Peyer's patch (tissue), 4 donors: ENCODE measurements at places on chromosomes 3 and 15. TPM values are rescaled to one million over a fixed set of nuclear protein-coding genes. Genes with fewer than 3 reads are reported as not detected.
A peak's percentile ranks its signal among the peaks of the same experiment; 100 is the strongest.

The SAMMSON gene
- total RNA-seq, result not detected

The VEPH1 gene
- total RNA-seq, result 5.8 TPM

The FEZF2 gene
- not detected for total RNA-seq

The GRK7 gene
- total RNA-seq, result not detected

The RAD51 gene
- total RNA-seq, result not detected

The TERC gene
- total RNA-seq, result 66.7 TPM

The ARL8B gene
- total RNA-seq, result 32.6 TPM

The SLC49A4 gene
- 3.3 TPM for total RNA-seq

DNA sequence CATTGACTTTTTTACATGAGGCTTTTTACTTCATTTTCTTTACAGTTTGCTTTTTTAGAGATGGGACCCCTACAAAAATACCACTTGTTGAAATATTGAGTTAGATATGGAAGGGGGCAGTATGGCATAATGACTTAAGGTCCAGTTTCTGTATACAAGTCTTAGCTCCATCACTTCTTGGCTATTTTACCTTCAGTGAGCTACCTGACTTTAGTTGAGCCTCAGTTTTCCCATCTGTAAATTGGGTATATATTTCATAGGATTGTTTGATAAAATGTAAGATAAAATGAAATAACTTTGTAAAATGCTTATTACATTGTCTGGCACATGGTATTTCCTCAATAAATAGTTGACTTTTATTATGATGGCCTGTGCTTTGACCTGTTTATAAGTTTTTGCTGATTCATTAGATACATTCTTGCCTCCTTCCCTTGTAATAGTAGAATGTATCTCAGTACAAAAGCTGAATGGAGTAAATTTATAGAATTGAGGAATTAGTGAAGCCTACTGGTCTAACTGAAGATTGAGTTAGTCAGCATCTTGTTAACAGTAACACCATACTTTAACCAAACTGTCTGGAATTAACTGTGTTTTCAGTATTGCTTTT, 27.6 kb downstream of the TBC1D23 start:
- no peak overlapping the region for H3K27ac ChIP-seq
- no peak for DNase-seq
- H3K36me3 ChIP-seq, result peaks cover 85% of the 10 kb centered on the region

GRCh38 chr3:36557708-36558421, 177.6 kb downstream of the STAC start:
- DNase-seq, result no peak
- no peaks in the 10 kb centered on the region for H3K36me3 ChIP-seq
- H3K27ac ChIP-seq, result no peak overlapping the region

- H3K27ac ChIP-seq, result no peak overlapping the region
- DNase-seq, result no peak
- H3K27me3 ChIP-seq, result no peaks in the 10 kb centered on the region
- H3K4me3 ChIP-seq, result no peak overlapping the region
- no peaks in the 10 kb centered on the region for H3K4me1 ChIP-seq
Measured at GRCh38 chr15:78361771-78362506, 21.8 kb downstream of the CRABP1 start.

- H3K4me3 ChIP-seq, result no peak overlapping the region
- DNase-seq, result no peak
- H3K4me1 ChIP-seq, result no peaks in the 10 kb centered on the region
Measured at GRCh38 chr3:156782921-156783320, 43.2 kb upstream of the LEKR1 start.

GRCh38 chr15:40452296-40453090, 11.7 kb downstream of the BAHD1 start:
- no peaks in the 10 kb centered on the region for H3K36me3 ChIP-seq
- peaks cover 75% of the 10 kb centered on the region for H3K4me1 ChIP-seq
- H3K27ac ChIP-seq, result peak overlapping the region; percentile 55
- DNase-seq, result no peak
- no peaks in the 10 kb centered on the region for H3K27me3 ChIP-seq
- H3K4me3 ChIP-seq, result peak overlapping the region; percentile 20

DNA sequence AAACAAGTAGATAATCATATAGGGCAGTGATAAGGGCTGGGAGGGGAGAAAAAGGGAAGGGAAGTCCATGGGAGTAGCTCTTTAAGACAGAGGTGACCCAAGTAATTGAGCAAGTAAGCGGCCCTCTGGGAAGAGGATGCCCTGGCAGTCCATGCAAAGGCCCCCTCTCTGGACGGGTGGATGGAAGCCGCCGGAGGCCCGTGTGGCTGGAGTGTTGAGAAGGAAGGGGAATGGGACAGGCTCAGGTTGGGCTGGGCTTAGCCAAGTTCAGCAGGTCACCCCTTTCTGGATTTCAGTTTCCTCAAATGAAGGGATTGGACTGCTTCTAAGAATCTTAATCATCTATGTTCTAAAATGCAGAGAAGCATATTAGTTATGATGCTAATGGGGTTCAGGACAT, 32.4 kb upstream of the TRPM1 start:
- H3K27ac ChIP-seq, result no peak overlapping the region
- DNase-seq, result no peak
- H3K4me1 ChIP-seq, result no peaks in the 10 kb centered on the region
- no peaks in the 10 kb centered on the region for H3K27me3 ChIP-seq

DNA sequence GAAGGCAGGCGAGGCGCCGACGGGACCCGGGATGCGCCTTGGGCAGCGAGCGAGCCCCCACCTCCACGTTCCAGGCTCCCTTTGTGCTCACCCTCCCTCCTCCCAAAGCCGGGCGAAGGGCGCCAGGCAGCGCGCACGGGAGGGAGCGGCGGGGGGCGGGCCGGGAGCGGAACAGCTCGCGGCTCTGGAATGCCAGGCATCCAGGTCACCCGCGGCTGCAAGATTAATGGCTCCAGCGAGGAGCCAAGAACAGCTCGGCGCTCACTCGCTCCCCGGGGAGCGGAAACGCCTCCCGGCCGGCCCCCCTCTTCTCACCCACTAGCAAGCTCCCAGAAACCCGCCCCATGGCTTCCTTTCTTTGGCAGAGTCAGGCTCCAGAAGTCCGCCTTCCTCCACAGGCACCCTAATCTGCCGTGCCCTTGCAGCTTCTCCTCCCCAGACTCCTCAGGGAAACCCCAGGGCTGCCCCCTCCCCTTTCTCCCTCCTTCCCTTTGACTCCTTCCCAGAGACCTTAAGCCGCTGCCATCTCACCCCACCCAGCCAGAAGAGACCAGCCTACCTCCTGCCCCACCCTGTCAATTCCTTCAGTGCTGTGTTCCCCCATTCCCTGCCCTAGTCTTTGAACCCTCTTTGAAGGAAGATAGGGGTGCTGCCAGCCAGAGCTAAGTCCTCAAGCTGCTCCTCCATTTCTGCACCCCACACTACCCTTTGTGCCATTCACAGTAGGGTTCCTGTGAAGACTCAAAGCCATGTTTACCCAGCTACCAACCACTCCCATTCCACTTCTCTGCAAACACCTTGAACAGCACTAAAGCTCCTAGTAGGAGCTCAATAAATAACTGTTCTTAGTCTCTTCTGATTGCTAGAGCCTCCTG, 9.9 kb downstream of the AMOTL2 start:
- peaks cover 61% of the 10 kb centered on the region for H3K4me1 ChIP-seq
- no peaks in the 10 kb centered on the region for H3K27me3 ChIP-seq
- peak; percentile 91 for DNase-seq
- peak overlapping the region; percentile 61 for H3K27ac ChIP-seq
- H3K36me3 ChIP-seq, result no peaks in the 10 kb centered on the region

- no peaks in the 10 kb centered on the region for H3K4me1 ChIP-seq
- no peak overlapping the region for H3K27ac ChIP-seq
- no peak overlapping the region for H3K4me3 ChIP-seq
- H3K36me3 ChIP-seq, result no peaks in the 10 kb centered on the region
- H3K27me3 ChIP-seq, result no peaks in the 10 kb centered on the region
Measured at GRCh38 chr3:106036696-106037095, 167.9 kb upstream of the CBLB start.

- no peak for DNase-seq
- no peak overlapping the region for H3K4me3 ChIP-seq
- no peak overlapping the region for H3K27ac ChIP-seq
- H3K27me3 ChIP-seq, result no peaks in the 10 kb centered on the region
- H3K4me1 ChIP-seq, result no peaks in the 10 kb centered on the region
Measured at GRCh38 chr3:169759256-169759655, 5.6 kb downstream of the TERC start.

DNA sequence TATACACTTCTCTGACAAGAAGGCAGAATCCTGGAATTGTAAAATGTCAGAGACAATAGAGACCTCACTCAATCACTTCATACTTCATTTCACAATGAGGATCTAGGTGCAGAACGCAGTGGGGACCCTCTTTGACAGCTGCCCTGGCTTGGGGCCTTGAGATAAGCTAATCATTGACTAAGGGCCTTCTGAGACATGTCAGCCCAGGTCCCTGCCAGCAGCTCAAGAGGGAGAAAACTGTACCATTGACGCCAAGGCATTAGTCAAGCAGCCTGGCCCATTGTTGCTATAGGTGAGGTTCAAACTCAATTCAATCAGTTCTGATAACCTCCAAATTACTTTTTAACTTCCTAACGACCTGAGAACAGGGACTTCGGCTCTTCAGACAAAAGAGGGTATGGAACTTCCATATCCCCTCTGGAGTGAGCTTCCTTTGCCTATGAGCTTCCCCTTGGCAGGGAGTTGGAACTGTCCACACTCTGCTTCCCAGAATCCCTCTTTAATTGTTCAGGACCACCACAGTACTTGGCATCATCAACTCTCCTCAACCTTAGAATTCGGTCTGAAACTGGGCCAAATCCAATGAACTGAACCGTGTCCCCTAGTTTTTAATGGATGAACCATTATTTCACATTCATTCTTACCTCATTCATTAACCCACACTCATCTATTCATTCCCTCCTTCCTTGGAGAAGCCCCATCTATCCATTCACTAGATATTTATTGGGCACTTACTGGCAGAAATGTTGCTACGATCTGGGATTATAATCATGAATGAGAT, 1.5 kb upstream of the CYP8B1 start:
- H3K36me3 ChIP-seq, result no peaks in the 10 kb centered on the region
- H3K4me3 ChIP-seq, result no peak overlapping the region
- no peaks in the 10 kb centered on the region for H3K4me1 ChIP-seq

DNA sequence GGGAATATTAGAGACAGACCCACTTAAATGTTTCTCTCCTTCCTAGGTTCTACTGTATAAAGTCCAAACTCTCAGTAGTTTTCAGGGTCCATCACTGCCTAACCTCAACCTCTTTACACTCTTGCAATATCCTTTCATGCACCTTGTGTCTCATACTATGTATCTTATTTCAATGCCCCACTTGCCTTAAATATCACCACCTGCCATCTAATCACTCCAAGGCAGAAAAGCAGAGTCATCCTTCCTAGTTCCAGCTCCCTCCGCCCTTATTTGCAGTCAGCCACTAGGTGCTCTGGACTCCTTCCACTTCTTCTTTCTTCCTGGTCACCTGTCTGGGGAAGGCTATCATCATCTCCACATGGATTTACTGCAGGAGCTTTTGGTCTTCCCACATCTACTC, 322.0 kb downstream of the MFSD1 start:
- H3K4me1 ChIP-seq, result no peaks in the 10 kb centered on the region
- H3K4me3 ChIP-seq, result no peak overlapping the region
- H3K27me3 ChIP-seq, result no peaks in the 10 kb centered on the region
- H3K27ac ChIP-seq, result no peak overlapping the region
- no peak for DNase-seq
- no peaks in the 10 kb centered on the region for H3K36me3 ChIP-seq

DNA sequence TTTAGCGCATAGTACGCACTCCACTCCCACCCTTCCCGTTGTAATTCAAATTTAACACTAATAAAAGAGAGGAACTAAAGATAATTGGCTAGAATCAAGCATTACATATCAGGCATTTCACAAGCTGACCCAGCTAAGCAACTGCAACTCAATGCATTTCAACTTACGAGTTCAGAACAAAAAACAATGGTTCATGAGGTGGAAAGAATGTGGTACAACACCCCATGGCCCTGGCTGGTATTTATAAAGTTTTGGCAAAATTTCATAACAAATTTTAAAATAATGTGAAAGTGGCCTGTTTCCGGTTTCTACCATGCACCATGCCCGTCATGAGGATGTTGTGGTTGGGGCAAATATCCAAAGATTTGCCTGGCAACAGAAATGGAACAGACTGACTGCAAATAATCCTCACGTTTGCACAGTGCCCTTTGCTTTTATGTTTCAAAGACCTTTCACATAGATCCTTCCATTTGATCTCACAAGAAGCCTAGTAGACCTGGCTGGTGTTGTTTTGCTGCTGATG, 455.3 kb upstream of the NR2F2 start:
- DNase-seq, result no peak
- no peaks in the 10 kb centered on the region for H3K27me3 ChIP-seq
- no peak overlapping the region for H3K27ac ChIP-seq
- H3K36me3 ChIP-seq, result no peaks in the 10 kb centered on the region
- no peak overlapping the region for H3K4me3 ChIP-seq

GRCh38 chr3:125212091-125212508, 448 bp downstream of the SLC12A8 start:
- H3K27me3 ChIP-seq, result no peaks in the 10 kb centered on the region
- peak overlapping the region; percentile 21 for H3K27ac ChIP-seq
- no peak for DNase-seq

DNA sequence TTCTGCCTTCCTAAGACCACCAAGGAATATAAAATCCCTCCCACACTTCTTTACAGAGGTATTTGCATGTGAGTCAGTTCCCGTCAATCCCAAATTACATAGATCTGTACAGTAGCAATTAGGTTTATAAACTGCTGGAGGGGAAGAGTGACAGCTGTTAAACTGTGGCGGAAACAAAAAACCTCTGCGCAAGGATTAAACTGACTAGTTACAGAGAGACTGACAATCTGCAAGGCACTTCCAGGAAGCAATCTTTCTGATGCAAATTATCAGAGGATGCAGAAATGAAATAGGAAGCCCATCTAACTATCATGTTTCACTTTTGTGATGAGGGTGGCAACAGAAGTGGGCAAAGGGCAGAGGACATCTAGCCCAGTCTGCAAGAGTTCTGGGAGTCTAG, 150.4 kb downstream of the RTP4 start:
- no peaks in the 10 kb centered on the region for H3K27me3 ChIP-seq
- H3K4me3 ChIP-seq, result no peak overlapping the region

GRCh38 chr3:8050283-8050682, 451.3 kb upstream of the LMCD1 start:
- no peaks in the 10 kb centered on the region for H3K4me1 ChIP-seq
- no peaks in the 10 kb centered on the region for H3K27me3 ChIP-seq
- DNase-seq, result no peak
- H3K36me3 ChIP-seq, result no peaks in the 10 kb centered on the region
- no peak overlapping the region for H3K4me3 ChIP-seq

GRCh38 chr3:101928890-101929289, 79.6 kb downstream of the NFKBIZ start:
- H3K27ac ChIP-seq, result no peak overlapping the region
- no peak overlapping the region for H3K4me3 ChIP-seq
- no peak for DNase-seq

GRCh38 chr3:188214442-188214841, 60.5 kb downstream of the LPP start:
- H3K27ac ChIP-seq, result peak overlapping the region; percentile 56
- H3K4me1 ChIP-seq, result peaks cover 4% of the 10 kb centered on the region
- H3K36me3 ChIP-seq, result no peaks in the 10 kb centered on the region
- DNase-seq, result no peak

DNA sequence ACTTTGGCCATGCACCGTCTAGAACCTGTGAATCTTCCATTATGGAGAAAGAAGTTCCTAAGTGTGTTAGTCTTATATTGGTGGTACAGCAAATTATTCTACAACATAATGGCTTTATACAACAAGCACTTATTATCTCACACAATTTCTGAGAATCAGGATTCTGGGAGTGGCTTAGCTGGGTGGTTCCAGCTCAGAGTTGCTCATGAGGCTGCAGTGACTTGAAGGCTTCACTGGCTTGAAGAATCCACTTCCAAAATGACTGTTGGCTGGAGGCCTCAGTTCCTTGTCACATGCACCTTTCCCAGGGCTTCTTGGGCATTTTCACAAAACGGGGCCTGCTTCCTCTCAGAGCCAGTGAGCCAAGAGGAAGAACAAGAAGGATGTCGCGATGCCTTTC, 82.3 kb upstream of the RNF7 start:
- H3K27me3 ChIP-seq, result peaks cover 12% of the 10 kb centered on the region
- H3K4me1 ChIP-seq, result no peaks in the 10 kb centered on the region
- no peak for DNase-seq
- H3K4me3 ChIP-seq, result no peak overlapping the region
- H3K27ac ChIP-seq, result no peak overlapping the region
- H3K36me3 ChIP-seq, result no peaks in the 10 kb centered on the region
